Trophoblast cell (in vitro differentiated cells and primary cell): ENCODE measurements at places on chromosomes 7 and 10.

DNA sequence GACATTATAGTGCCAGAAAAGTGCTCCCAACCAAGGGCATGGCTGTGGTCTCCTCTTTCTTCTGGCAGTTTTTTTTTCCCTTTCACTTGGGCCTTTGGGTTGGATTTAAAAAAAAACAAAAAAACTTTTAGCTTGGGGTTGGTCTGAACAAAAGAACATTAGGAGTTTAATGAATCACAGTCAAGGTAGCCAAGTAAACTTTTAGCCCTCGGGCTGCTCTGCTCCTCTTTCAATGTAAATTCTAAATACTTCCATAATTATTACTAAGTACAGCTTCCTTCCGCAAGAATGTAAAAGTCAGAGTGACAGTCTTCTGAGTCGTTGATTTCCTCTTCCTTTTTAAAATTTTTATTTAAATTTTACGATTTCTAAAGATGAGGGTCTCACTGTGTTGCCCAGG, 79.2 kb downstream of the NRF1 start:
- peak; percentile 19 for DNase-seq

- no peak for DNase-seq
Observed at GRCh38 chr7:99406557-99406956, 1.8 kb downstream of the PDAP1 start.

DNA sequence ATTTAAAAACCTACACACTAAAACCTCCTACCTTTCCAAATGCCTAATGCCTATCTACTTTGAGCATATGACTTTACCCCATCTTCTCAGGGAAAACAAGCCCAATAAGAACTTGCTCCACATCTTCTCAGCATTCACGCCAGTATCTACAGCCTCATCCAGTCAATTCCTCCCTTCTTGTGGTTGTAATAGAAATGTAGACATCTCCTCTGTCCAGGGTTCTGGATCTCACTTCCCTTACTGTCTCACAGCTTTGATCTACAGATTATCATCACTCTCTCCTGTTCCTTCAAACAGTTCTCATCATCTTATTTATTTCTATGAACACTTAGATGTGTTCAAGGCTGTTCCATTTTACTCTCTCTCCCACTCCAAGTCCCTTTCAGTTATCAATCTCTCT, 70.4 kb upstream of the NOBOX start:
- no peak for DNase-seq

DNA sequence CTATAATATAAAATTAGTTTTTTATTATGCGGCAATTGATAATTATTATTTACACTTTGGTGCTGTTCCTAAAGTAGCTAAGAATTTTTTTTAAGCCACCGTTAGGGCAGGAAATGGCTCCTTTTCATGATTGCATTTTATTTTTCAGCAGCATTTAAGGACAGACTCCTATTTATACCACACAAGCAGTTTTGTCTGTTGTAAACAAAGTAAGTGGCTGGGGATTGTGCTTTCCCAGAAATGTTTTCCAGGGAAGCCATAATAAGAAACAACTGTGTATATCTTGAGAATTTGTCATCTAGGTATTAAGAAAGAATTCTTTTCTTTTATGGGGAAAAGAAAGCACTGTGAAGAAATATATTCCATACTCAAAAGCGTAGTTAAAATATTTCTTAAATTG, 232.0 kb downstream of the VTI1A start:
- peak; percentile 42 for DNase-seq

DNA sequence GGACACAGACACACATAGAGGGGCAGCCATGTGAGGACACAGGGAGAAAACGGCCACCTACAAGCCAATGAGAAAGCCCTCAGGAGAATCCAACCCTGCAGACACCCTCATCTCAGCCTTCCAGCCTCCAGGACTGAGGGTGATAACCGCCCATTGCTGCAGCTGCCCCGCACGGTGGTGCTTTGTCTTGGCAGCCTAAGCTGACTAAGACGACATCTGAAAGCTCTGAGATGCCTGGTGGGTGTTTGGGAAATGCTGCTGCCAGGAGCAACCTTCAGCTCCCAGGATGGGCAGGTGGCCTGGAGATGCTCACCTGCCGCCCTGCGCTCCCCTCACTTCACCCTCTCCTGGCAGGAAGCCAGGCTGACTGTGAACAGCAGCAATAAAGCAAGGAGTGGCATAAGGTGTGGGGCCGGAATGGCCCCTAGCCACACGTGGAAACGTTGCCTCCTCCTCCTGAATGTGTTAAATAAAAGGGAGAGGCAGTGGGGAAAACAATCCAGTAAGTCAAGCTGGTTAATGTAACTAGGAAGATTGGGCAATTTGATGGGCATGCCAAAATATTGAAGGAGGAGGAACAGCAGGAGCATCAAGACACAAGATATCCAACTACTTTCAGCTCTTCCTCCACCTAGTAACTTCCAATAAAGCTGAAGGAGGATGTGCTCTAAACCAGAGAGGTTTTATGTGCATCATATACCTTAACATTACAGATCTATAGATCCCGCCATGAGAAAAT, 121.5 kb downstream of the TNS3 start:
- DNase-seq: no peak

DNA sequence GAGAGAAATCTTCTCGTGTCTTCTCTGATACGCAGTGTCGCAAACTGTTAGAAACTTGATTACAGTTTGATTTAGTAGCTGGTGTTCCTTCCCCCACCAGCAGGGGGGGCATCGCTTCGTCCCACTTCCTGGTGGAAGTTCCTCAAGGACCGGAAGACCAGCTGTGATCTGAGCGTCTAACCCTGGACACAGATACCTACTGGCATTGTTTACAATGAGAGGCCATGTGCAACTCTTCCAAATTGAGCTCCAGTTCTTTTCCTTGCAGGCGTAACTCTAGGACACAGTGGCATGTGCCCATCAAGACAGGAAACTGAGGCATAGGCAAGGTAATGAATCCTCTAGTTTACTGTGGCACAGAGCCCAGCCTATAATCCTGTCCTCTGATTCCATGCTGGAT, 219.0 kb downstream of the CCDC3 start:
- peak; percentile 54 for DNase-seq

GRCh38 chr7:2460188-2460587, 16.0 kb downstream of the GRIFIN start:
- DNase-seq: no peak

GRCh38 chr10:38979535-38979934, 885.4 kb downstream of the ZNF37A start:
- DNase-seq: no peak

DNA sequence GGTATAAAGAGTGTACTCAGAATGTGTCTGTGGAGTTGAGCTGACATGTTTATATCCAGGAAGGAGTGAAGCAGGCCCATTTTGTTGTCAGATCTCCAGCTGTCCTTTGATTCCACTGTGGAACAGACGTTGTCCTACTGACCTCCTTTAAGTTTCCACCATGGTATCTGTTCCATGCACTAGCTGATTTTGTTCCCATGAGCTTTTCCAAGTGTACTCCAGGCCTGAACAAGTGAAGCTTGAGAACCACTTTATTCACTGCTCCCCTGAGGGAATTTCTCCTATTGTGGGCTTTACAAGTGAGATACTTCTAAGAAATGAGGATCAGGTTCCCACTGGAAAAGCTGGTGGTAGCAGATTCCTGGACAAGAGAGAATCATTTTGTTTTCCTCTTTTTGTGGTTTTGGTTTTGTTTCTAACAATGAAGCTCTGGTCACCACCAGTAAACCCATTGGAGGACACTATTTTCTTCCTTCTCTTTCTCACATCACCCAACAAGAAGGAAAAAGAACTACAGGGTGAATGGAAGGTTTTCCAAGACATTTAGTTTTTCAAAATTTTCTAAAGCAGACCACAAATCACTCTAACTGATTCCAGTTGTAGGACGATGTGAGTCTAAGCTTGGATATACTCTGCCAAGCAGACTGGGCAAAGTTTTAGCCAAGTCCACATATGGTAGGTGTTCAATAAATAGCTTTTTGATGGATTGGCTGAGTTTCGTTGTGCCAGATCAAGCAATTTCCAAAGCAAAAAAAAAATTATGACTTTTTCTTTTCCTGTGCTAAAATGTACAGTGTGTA, 144.2 kb downstream of the JCAD start:
- DNase-seq: no peak

- DNase-seq: no peak
Observed at GRCh38 chr7:13727751-13728150, 261.7 kb downstream of the ETV1 start.

GRCh38 chr7:75640201-75640600, 98.5 kb downstream of the HIP1 start:
- DNase-seq: no peak

- no peak for DNase-seq
Observed at GRCh38 chr10:5252177-5253037, 55.8 kb downstream of the AKR1C4 start.

GRCh38 chr10:19499291-19499770, 316.9 kb upstream of the PLXDC2 start:
- no peak for DNase-seq
